Glutamatergic neuron (in vitro differentiated cells): ENCODE measurements at places on chromosomes 1 and 21. TPM values are rescaled to one million over a fixed set of nuclear protein-coding genes. Genes with fewer than 3 reads are reported as not detected.

- H3K36me3 ChIP-seq = no peaks in the 10 kb centered on the region
- H3K27ac ChIP-seq = no peak overlapping the region
- peaks cover 9% of the 10 kb centered on the region for H3K27me3 ChIP-seq
- DNase-seq = no peak
Measured at GRCh38 chr1:31675161-31675560, 28.7 kb downstream of the COL16A1 start.

DNA sequence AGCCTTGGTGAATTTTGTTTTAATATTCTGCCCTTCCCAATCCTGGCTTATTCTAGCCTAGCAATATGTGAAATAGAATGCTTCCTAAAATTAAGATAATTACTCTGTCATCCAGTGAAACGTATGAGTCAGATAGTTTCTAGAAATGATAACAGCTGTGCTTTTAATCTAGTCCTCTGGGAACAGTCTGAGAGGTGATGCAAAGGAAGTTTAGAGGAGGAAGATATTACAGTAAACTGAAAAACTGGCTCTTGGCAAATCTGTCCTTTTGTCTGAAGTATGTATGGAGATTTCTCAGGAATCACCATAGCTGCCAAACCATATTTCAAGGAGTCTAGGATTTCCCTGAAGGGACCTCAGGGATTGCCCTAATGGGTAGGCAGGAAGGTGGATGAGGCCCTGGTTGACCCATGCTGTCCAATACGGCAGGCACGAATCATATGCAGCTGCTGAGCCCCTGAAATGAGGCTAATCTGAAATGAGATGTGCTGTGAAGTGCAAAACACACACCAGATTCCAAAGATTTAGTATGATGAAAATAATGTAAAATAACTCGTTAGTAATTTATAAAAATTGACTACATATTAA, 70.8 kb upstream of the LBR start:
- no peak for DNase-seq
- peaks cover 7% of the 10 kb centered on the region for H3K4me1 ChIP-seq
- no peak overlapping the region for H3K4me3 ChIP-seq
- peak overlapping the region; percentile 71 for H3K27ac ChIP-seq

- H3K27ac ChIP-seq = no peak overlapping the region
- peak overlapping the region; percentile 88 for H3K4me3 ChIP-seq
- peaks cover 4% of the 10 kb centered on the region for H3K4me1 ChIP-seq
Measured at GRCh38 chr1:118184739-118185083, 317 bp downstream of the SPAG17 start.

- H3K27me3 ChIP-seq = peaks cover 2% of the 10 kb centered on the region
- no peak overlapping the region for H3K27ac ChIP-seq
- peaks cover 32% of the 10 kb centered on the region for H3K4me1 ChIP-seq
- no peaks in the 10 kb centered on the region for H3K36me3 ChIP-seq
- H3K4me3 ChIP-seq = no peak overlapping the region
Measured at GRCh38 chr1:22471078-22471477, 19.4 kb downstream of the ZBTB40 start.

DNA sequence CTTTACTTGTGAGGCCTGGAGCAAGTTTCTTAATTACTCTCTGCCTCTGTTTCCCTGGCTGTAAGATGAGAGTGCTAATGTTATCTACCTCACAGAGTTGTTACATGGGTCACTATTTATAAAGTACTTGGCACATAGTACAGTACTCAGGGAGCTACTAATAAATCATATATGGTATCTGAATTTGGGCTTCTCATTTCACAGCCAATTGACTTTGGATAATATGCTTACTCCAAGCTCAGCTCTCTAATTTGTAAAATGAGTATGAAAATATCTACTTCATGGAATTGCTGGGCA, 108.5 kb upstream of the HOOK1 start:
- H3K27ac ChIP-seq = no peak overlapping the region
- no peak for DNase-seq
- H3K27me3 ChIP-seq = peaks cover 3% of the 10 kb centered on the region

GRCh38 chr21:17901458-17902079, 82.4 kb upstream of the C21orf91 start:
- H3K4me3 ChIP-seq = no peak overlapping the region
- DNase-seq = no peak
- no peaks in the 10 kb centered on the region for H3K4me1 ChIP-seq
- H3K27me3 ChIP-seq = no peaks in the 10 kb centered on the region
- H3K27ac ChIP-seq = no peak overlapping the region

- no peaks in the 10 kb centered on the region for H3K27me3 ChIP-seq
- no peaks in the 10 kb centered on the region for H3K36me3 ChIP-seq
- H3K4me3 ChIP-seq = no peak overlapping the region
- no peak for DNase-seq
Measured at GRCh38 chr1:213035573-213035972, 15.5 kb upstream of the RPS6KC1 start.

DNA sequence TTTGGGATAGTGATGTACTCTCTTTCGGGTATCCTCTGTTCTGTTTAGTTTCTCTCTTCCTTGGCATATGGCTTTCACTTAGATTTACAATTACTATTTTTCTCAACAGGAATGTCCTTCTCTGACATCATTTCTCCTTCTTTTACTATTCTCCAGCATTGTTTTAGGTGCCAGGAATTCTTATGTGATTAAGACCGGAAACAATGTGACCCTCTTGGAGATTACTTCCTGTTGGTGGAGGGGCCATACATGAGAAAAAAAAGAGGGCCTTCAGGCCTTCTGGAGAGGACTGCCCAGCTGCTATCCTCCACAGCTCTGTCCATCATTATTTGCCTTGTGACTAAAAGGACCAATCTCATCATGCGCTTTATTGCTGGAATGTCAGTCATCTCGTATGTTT, 50.4 kb upstream of the ADAMTS5 start:
- no peak overlapping the region for H3K4me3 ChIP-seq
- no peak for DNase-seq
- H3K4me1 ChIP-seq = peaks cover 1% of the 10 kb centered on the region
- peaks cover 2% of the 10 kb centered on the region for H3K27me3 ChIP-seq
- H3K36me3 ChIP-seq = no peaks in the 10 kb centered on the region
- H3K27ac ChIP-seq = no peak overlapping the region

GRCh38 chr1:172670791-172671190, 11.9 kb downstream of the FASLG start:
- H3K27me3 ChIP-seq = no peaks in the 10 kb centered on the region
- H3K36me3 ChIP-seq = no peaks in the 10 kb centered on the region
- no peak for DNase-seq
- no peaks in the 10 kb centered on the region for H3K4me1 ChIP-seq
- H3K27ac ChIP-seq = no peak overlapping the region
- no peak overlapping the region for H3K4me3 ChIP-seq

GRCh38 chr1:17668624-17669175, 86.4 kb upstream of the ACTL8 start:
- H3K36me3 ChIP-seq = no peaks in the 10 kb centered on the region
- no peak for DNase-seq
- peaks cover 22% of the 10 kb centered on the region for H3K27me3 ChIP-seq
- peak overlapping the region; percentile 28 for H3K27ac ChIP-seq

DNA sequence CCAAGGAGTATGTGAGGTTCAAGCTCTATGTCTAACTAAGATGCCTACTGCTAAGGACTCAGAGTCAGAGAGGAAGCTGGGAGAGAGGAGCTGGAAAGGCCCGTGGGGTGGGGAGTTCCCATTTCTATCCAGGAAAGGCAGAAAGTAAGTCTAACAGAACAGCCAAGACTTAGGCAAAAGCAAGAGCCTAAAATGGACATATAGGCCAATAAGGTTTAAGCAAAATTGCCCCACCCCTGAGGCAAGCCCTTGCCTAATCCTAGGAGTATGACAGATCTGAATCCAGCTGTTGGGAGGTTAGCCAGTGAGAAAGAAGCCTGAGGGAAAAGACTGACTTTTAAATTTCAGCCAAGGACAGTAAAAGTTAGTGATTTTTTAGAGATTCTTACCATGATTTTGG, 1.6 kb upstream of the KLHDC9 start:
- no peak for DNase-seq
- no peak overlapping the region for H3K4me3 ChIP-seq
- peaks cover 8% of the 10 kb centered on the region for H3K4me1 ChIP-seq
- H3K27me3 ChIP-seq = peaks cover 23% of the 10 kb centered on the region
- no peaks in the 10 kb centered on the region for H3K36me3 ChIP-seq

DNA sequence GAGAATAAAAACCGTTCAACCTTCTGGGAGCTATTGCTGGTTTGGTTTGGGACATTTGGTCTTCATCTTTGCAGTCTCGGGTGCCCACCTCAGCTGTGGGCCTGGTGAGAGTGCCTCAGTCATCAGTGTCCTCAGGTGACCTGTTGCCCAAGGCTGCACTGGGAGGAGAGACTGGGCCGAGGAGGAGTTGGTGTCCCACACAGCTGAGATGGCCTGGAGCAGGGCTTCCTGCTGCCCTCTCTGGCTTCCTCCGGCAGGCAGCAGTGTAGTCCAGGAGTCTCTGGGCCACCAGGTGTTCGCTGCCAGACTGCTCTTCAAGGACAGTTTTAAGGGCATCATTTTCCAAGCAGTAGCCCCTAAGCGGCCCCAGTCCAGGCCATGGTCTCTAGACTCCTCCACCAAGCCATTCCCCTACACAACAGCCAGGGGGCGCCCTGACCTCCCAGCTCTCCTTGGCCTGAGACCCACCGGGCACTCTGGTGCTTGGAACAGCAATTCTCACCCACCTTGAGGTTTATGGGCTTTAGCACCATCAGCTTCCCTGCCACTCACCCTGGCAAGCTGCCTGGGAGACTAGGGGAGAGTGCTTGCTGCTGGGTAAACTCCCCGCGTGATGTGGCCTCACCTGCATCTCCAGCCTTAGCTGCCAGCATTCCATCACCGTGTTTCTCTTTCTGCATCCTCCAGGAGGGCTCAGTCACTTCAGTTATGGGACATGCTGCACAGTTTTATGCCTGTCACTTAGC, 9.1 kb upstream of the SYTL1 start:
- peak; percentile 78 for DNase-seq
- H3K36me3 ChIP-seq = no peaks in the 10 kb centered on the region
- peak overlapping the region; percentile 6 for H3K27ac ChIP-seq
- H3K4me3 ChIP-seq = no peak overlapping the region

- H3K27me3 ChIP-seq = no peaks in the 10 kb centered on the region
- no peak overlapping the region for H3K27ac ChIP-seq
- H3K36me3 ChIP-seq = no peaks in the 10 kb centered on the region
- no peak overlapping the region for H3K4me3 ChIP-seq
- DNase-seq = no peak
Measured at GRCh38 chr1:70383483-70383882, 27.6 kb upstream of the CTH start.

DNA sequence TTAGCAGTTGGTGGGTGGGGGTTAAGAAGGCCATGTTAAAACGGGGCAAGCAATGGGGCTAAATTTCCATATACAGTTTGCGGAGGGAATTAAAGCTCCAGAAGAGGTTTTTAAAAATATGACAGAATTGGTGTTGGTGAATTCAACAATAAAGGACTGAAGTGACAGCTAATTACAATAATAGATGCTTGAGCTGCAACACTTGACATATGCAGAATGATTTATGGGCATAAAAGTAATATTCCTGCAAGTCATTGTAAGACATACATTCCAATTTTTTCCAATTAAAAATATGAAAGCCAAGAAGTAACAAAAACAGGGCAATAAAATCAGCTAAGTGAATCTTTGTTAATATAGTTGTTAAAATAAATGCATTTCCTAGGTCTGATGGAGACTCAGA, 202.2 kb upstream of the MAP1LC3C start:
- H3K27ac ChIP-seq = no peak overlapping the region
- no peak overlapping the region for H3K4me3 ChIP-seq
- H3K36me3 ChIP-seq = no peaks in the 10 kb centered on the region
- H3K27me3 ChIP-seq = no peaks in the 10 kb centered on the region

GRCh38 chr1:121522061-121522759, 337.4 kb downstream of the SRGAP2C start:
- peaks cover 2% of the 10 kb centered on the region for H3K27me3 ChIP-seq
- no peak for DNase-seq
- no peak overlapping the region for H3K27ac ChIP-seq
- H3K4me1 ChIP-seq = peaks cover 2% of the 10 kb centered on the region
- H3K4me3 ChIP-seq = no peak overlapping the region
- no peaks in the 10 kb centered on the region for H3K36me3 ChIP-seq

DNA sequence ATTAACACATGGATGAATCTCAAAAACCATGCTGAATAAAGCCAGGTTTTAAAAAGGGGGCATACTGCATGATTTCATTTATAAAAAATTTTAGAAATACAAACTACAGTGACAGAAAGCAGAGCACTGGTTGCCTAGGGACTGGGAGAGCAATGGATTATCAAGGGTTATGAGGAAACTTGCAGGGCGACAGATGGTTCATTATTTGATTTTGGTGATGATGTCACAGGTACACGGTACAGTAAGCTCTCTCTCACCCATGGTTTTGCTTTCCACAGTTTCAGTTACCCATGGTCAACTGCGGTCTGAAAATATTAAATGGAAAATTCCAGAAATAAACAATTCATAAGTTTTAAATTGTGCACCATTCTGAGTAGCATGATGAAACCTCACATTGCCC, 14.1 kb downstream of the VAMP4 start:
- H3K27ac ChIP-seq = no peak overlapping the region
- H3K36me3 ChIP-seq = peaks cover 14% of the 10 kb centered on the region
- DNase-seq = no peak
- no peaks in the 10 kb centered on the region for H3K27me3 ChIP-seq
- no peaks in the 10 kb centered on the region for H3K4me1 ChIP-seq

DNA sequence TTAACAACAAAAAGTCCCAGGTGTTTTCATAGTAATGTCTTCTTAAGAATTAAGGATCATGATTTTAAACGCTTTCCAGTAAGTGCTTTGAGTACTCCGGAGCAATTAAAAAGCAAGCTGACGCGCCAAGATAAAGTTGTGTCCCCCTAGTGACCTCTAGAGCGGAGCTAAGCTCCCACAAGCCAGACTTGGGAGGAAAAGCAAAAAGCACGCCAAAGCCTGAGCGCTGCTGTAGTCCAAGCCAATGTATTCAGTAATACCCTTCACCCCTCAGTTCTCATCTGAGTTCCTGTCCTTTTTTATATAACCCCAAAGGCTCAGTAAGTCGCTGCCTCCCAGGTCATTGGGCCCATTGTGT, 3.5 kb upstream of the SLC44A5 start:
- no peak for DNase-seq
- H3K36me3 ChIP-seq = no peaks in the 10 kb centered on the region
- H3K27ac ChIP-seq = peak overlapping the region; percentile 77
- peaks cover 15% of the 10 kb centered on the region for H3K4me1 ChIP-seq
- peaks cover 22% of the 10 kb centered on the region for H3K27me3 ChIP-seq
- peak overlapping the region; percentile 96 for H3K4me3 ChIP-seq

- DNase-seq = no peak
- no peaks in the 10 kb centered on the region for H3K4me1 ChIP-seq
- no peak overlapping the region for H3K27ac ChIP-seq
- H3K36me3 ChIP-seq = no peaks in the 10 kb centered on the region
Measured at GRCh38 chr1:218529646-218530300, 184.6 kb downstream of the TGFB2 start.

The F5 gene
- total RNA-seq = not detected

The CA14 gene
- 1.5 TPM for total RNA-seq

The NECTIN4 gene
- total RNA-seq = 0.39 TPM

The ZNF683 gene
- total RNA-seq = not detected

The ACKR1 gene
- 13.5 TPM for total RNA-seq

The FAM72D gene
- 0.61 TPM for total RNA-seq

The PCAT6 gene
- 7.7 TPM for total RNA-seq

The OR2L3 gene
- total RNA-seq = 0.15 TPM

The PRAMEF13 gene
- total RNA-seq = 0.44 TPM

The DNAI4 gene
- total RNA-seq = 0.78 TPM

The GSTM4 gene
- 12.3 TPM for total RNA-seq

The SAMD13 gene
- not detected for total RNA-seq

The TFF2 gene
- total RNA-seq = not detected

The SPATA21 gene
- not detected for total RNA-seq

The NR1I3 gene
- total RNA-seq = not detected

The BTBD8 gene
- 13.4 TPM for total RNA-seq

The AJAP1 gene
- 3.5 TPM for total RNA-seq

The TDRD5 gene
- total RNA-seq = not detected
